Tongue (tissue), 3 donors: ENCODE measurements at places on chromosomes 5 and 9. TPM values are rescaled to one million over a fixed set of nuclear protein-coding genes. Genes with fewer than 3 reads are reported as not detected.

DNA sequence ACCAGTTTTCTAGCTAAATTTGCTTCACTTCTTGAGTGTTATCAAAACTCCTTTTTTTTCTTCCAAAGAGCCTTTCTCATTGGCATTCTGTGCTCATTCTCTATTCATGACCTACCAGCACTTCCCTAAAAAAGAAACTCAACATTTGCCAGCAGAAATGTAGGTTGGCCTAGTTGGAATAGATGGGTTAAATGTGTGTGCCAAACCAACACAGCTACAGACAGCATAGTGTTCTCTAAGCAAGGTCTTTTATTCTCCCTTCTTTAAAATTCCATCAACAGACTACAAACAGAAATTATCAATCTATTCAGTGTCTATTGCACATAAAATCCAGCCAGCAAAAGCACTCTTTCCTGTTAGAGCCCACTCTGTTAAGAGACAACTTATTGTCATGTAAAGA is 255.8 kb upstream of the PUM3 start:
- DNase-seq, result no peak

ZNF883 gene
- 3.8 TPM for total RNA-seq

GRCh38 chr5:156687514-156687913 is 162.6 kb upstream of the PPP1R2B start:
- DNase-seq, result no peak

- DNase-seq, result no peak
Measured at GRCh38 chr9:97459326-97459725, 42.1 kb upstream of the TMOD1 start.

- DNase-seq, result peak; percentile 5
Measured at GRCh38 chr5:171275841-171276544, 33.1 kb upstream of the TLX3 start.

AQP7 gene
- total RNA-seq, result 8.4 TPM

GRCh38 chr9:122350577-122351355 is 20.1 kb upstream of the PTGS1 start:
- peak; percentile 89 for DNase-seq

DNA sequence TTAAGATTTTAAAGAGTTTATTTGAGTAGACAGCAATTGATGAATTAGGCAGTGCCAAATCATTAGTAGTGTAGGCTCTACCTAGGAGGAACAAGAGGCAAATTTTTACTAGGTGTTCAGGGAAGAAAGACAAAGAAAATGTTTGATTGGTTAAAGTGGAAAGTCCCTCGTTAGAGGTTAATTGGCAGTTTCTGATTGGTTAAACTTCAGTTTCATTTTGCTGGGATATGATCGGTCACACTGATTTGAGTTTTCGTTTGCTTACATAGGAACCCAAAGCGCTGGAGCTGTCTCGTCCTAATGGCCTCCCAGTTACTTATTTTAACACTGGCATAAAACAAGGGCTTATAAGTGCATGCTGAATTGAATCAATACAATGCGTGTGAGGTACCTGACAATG is 15.1 kb downstream of the DMAC1 start:
- DNase-seq, result no peak

GRCh38 chr5:1371218-1371971 is 26.5 kb upstream of the CLPTM1L start:
- no peak for DNase-seq

DNA sequence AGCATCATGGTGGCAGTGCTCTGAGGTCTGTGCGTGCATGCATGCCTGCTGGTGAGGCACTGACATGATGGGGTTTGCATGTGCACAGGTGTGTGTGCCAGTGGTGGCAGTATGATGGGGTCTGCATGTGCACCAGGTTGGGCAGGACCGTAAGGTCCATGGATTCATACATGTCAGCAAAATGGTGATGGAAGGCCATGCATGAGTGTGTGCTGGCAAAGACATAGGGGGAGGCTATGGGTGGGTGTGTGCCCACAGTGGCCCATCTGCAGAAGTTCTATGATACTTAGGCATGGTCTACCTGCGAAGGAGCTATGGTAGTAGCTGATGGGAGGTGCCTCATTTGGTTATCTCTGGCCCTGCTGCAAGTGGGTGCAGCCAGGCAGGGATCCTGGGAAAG is 348.0 kb upstream of the TARS1 start:
- no peak for DNase-seq

DNA sequence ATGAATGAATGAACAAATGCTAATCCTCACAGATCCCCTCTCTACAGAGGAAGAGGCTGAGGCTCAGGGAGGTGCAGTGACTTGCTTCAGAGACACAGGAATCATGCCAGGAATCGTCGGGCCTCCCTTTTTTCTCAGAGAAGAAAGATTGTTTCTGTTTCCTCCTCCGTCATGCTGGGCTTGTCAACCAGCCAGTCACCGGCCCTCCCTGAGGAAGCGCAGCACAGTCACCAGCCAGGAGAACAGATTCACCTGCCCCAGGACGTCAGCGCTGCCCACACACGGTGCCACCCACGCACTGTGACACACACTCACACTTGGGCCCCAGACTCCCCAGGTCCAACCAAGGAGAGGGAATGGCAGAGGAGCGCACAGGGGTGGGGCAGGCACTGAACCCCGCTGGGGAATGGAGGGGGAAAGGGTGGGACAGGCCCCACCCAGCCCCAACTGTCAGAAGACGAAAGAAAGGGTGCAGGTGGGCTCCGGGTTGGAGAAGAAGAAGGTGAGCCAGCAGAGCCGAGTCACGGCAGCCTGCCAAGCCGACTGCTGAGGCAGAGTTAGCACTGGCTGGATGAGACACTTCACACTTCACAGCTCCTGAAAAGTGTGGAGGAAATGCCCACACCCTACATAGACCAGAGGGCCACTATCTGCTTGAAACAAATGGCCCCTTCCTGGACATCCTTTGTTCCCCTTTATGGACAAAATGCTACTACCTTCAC is 13.8 kb upstream of the ERGIC1 start:
- no peak for DNase-seq

DNA sequence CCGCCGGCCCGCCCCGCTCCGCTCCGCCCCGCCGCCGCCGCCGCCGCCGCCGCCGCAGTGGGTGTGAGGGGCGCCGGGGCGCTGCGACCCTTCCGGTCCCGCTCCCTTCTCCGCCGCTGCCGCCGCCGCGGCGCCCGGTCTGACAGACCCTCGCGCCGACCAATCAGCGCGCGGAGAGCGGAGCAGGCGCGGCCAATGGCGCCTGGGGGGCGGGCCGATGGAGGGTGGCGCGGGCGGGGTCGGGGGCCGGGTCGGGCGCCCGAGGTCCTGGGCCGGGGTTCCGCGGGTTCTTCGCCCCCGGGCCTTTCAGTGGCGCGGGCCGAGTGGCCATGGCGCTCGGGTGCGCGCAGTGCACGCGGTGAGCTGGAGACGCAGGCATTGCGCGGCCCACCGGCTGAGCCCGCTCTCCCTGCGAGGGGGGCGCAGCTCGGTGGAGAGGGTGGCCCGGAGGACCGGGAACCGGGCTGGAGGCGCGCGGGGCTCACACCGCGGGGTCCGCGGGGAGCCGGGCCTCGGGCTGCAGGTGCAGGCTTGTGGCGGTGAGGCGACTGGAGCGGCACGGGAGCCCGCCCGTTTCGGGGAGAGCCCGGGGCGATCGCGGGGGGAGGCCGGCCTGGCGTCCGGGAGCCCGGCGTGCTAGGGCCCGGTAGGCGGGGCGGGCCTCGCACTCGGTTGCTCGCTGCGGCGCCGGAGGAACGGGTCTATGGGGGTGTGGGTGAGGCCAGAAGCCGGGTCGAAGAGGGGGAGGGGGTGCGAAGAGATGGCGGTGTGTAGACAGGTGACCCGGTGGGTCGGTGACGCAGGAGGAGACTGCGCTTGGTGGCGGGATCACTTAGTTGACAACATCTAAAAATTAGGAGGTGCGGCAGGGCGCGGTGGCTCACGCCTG is at the start of gene MAPK9:
TSS of gene MAPK9 (minus strand) at position 141 of the 889 bp plus-strand sequence. CDS start 11,522 bp downstream, outside the sequence.
- peak; percentile 93 for DNase-seq

- peak; percentile 20 for DNase-seq
Measured at GRCh38 chr5:168472329-168472728, 13.9 kb upstream of the RARS1 start.

PAPPA gene
- 3.0 TPM for total RNA-seq

GRCh38 chr5:15501091-15501791 is 1.3 kb downstream of the FBXL7 start:
- DNase-seq, result peak; percentile 85

- no peak for DNase-seq
Measured at GRCh38 chr5:53411388-53411787, 69.0 kb upstream of the FST start.

FGF1 gene
- total RNA-seq, result 8.7 TPM

ANKRD20A1 gene
- total RNA-seq, result not detected

- no peak for DNase-seq
Measured at GRCh38 chr5:60943624-60944023, 1.2 kb downstream of the ERCC8 start.
